ENCODE measurements at places on chromosomes 11 and 22.
A peak's percentile ranks its signal among the peaks of the same experiment; 100 is the strongest.

DNA sequence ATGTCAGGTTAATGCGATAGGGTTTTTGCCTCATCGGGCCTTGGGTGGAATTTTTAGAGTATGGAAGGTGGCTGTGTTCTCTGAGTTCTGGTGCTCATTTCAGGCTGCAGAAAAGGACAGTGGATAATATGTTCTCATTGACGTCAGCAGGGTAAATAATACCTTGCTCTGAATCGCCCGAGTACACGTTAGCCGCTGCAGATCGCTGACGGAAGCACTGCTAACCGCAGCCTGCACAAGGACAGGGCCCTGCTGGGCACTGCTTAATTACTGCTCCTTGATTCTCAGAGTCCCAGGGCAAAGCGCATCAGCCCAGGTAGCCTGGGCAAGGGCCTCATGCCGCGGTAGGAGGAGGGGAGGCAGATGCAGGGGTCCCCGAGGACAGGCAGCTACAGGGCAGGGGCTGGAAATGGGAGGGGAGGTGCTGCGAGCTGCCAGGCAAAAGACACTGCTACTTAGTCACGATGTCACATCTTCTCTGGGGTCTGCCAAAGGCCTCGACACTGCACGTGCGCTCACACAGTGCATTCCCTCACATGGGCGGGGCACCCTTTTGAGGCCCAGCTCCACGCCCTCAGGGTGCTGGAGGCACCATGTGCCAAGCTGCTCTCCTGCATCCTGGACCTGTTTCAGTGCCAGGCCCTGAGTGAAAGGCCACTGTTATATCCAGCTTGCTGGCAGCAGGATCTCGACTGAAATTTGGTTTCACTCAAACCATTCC is 35.2 kb downstream of the PPP2R1B start:
- no peak for DNase-seq

DNA sequence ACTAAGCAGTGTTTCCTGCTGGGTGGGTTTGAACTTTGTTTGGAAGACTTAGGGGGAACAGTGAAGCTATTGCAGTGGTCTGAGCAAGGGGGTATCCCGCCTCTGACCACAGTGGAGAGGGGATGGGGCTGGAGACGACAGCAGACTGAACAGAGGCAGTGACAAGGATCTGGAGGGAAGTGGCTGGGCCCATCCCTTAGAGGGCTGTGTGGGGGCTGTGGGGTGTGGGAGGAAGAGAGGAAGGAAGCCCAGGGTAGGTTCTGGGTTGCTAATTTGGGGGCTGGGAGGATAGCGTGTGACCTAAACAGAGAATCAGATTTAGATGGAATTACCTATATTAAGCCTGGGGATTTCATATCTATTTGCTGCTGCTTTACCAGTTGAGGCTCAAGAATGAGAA is 70.7 kb downstream of the BMAL1 start:
- no peak for DNase-seq

DNA sequence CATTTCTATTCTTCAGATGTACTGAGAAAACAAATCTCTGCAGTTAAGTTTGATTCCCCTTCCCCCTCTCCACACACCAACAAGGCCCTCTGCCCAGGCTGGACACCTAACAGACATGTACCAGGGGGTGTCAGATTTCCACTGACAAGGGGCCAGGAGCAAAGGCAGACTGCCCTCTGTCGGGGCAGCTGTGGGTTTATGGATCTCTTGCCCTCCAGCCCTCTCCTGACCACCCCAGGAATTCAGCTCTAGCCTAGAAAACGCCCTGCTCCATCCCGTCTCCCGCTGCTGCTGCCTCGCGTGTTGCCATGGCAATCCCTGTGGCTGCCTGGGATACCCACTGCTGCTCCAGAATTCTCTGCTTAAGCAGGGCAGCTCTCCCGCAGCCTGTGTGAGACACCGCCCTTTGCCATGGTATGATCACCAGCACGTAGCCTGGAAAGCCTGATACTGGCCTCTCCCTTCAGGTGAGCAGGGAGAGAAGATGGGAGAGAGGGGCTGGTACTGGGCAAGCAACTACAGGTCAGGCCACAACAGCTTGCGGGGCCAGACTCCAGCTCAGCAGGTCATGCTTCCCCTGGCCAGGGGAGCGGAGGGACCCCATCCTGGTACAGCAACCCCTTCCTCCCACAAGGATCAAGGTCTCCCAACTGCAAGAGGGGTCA is 41.6 kb downstream of the BUD13 start:
- peak; percentile 63 for DNase-seq

- peak; percentile 90 for DNase-seq
Measured at GRCh38 chr22:22060200-22061084, 77.9 kb upstream of the TOP3B start.

GRCh38 chr11:126497581-126498122 is 142.2 kb downstream of the ST3GAL4 start:
- no peak for DNase-seq

DNA sequence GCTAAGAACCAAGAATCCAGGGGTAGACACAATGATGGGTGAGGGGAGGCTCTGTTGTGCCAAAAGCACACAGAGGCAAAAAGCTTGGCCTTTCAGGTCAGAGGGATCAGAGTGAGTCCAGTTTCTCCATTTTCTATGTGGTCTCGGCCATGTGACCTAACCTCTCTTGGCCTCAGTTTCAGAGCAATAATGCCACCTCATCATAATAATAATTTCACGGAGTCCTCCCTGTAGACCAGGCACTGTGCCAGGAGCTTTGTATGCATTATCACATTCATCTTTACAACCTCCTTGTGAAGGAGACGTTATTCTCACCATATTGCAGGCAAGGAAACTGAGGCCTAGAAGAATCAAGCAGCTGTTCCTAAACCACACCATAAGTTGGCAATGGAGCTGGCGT is 120.2 kb downstream of the WT1 start:
- no peak for DNase-seq

DNA sequence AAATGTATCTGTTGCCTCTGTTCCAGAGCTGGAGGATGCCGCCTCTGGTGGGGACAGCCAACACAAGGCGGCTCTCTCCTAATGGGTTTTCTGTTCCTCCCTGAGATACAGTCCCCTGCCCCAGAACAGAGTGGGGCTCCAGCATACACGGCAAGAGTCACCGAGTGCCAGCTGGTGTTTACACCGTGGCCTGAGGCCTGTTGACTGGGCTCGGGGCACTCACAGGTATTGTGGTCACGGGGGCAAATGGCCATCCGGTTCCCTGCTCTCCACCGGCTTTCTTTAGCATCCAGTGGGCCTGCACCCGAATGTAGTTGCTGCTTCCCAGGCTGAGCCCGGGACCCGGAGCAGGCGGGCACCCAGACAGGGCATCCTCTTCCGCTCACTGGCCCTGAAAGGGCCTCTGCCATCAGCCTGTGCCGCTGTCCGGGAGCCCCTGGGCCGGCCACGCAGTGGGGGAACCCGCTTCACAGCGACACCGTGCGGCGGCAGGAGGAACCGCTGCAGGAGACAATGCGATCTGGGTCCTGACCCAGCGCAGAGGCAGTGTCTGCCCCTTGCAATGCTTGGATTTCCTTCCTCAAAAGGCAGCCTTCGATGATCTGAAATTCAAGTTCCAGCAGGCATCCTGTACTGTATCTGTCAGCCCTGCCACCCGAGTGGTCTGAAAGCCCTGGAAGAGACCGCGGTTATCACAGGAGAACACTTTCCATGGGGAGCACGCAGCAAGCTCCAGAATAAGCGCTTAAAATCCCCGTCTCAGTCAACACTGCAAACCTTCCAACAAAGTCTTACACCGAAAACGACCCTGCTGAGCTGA is 859 bp upstream of the KRTAP5-5 start:
- no peak for DNase-seq

- no peak for DNase-seq
Measured at GRCh38 chr11:66119348-66120133, 49.5 kb downstream of the PACS1 start.

DNA sequence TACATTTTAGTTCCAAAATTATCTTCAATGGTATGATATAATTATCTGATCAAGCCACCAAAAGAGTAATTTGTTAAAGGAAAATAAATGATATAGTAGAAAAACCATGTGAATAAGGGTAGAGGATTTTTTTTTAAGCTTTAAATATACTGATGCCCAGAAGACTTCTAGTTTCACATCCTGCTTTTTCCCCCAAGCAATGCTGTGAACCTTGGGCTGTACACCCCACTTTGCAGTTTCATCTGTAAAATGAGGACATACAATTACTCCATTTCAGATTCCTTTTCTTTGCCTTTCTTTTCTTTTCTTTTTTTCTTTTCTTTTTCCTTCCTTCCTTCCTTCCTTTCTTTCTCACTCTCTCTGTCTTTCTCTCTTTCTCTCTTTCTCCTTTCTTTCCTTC is 1125.4 kb downstream of the DLG2 start:
- no peak for DNase-seq

DNA sequence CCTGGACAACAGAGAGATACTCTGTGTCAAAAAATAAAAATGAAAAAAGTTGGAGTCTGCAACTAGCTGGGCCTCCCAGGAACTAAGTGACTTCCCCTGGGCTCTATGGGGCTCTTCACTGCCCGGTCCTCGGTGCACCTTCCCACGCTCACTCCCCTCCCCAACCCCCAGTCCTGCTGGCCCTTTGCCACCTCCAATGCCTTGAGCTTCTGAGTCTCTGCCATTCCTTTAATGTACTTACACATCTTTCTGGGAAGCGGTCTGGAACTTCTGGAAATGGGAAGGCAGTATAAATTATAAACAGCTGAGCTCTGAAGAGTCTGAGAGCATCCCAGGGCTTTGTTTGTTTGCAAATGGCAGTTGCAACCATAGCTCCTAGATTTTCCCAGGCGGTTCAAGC is 5.9 kb upstream of the BATF2 start:
- DNase-seq, result no peak

- no peak for DNase-seq
Measured at GRCh38 chr11:3171931-3172560, 6.9 kb upstream of the OSBPL5 start.

DNA sequence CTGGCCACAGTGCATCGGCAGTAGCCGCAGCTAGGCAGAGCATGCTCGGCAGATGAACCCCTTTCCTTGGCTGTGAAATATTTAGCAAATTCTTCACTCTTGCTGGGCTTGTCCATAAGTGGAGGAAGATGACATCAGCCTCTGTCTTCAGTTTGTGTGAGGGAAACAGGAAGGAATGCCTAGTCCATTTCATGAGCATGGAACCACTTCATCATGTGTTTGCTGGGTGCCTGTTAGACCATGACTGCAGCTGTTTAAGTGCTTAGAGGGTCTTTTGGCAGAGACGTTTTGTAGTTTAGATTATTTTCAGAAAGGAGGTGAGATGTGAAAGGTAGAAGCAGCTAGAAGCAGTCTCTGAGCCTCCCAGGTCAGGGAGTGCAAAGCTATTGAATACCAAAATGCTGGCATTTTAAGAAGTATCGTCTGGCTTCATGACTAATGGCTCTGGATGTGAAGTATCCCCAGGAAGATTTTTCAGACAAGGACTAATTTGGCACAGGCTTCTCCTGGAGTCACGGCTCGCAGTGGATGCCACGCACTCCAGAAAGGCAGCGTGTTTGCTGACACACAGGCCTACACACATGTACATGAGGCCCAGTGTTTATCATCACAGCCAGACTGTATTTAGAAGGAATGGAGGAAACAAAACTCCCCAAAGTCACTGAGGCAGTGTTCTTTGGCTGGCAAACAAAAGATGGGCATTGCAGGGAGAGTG is 43.1 kb upstream of the GRAMD1B start:
- no peak for DNase-seq

GRCh38 chr11:105132716-105133511 is 6.7 kb downstream of the CARD18 start:
- no peak for DNase-seq

GRCh38 chr11:1049431-1049891 is 12.9 kb upstream of the MUC6 start:
- peak; percentile 49 for DNase-seq
